ENCODE measurements at places on chromosomes 5 and 9.

GRCh38 chr9:88586452-88586851 is 51.5 kb downstream of the NXNL2 start:
- no peak for DNase-seq

DNA sequence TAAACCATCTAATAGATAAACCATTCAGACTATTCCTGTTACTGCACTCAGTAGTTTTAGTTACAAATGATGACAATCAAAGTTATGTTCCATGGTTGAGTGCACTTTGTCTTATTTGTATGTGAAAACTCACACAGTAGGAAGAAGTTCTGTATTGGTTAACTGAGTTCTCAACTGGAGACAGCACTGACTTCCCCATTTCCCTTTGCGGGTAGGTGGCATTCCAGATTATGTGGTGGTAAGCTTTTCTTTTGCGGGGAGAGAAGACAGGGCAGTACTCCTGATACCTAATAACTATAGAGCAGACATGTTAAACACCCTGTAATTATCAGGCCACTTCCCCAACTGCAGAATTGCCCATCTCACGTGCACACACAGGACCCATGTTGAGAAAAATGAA is 24.4 kb downstream of the TARS1 start:
- DNase-seq: no peak

DNA sequence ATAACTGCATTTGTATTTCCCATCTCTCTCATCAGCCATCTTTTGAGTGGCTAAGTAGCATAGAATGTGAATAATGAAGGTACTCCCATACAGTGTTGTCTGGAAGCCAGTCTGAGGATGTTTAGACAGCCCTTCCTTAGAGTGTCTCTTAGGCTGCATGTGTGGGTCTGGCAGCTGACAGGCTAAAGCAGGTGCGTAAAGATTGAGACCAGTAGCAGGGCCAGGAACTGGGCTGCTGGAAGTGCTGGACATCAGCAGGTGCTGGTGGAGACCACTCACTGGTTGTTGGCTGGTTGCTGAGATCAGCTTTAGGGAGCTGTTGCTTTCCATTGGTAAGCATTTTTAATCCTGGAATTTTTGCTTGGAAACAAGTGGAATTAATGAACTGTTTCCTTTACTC is 197.5 kb downstream of the PCSK5 start:
- DNase-seq: no peak

DNA sequence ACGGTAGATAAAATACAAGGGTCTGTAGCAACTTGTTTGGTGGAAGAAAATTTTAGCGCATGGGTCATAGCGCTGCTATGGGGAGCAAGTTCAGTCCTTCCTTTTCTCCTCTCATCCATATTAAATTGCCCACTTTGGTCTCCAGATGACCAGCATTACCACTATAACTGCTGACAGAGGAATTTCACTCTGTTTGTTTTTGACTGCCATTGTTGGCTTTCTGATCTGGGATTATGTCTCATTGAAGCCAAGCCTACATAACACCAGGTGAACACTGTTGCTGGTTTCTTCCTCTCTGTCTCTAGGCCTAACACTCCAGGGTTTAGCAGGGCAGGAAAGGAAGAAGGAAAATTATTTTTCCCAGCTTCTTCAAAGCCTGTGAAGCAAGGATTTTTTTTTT is 6.6 kb upstream of the SUB1 start:
- DNase-seq: no peak

- DNase-seq: no peak
Observed at GRCh38 chr5:1074816-1075554, 36.9 kb downstream of the SLC12A7 start.

- DNase-seq: no peak
Observed at GRCh38 chr5:142826741-142827492, 56.7 kb downstream of the ARHGAP26 start.

GRCh38 chr5:119174578-119175163 is 103.8 kb downstream of the DMXL1 start:
- no peak for DNase-seq

- DNase-seq: no peak
Observed at GRCh38 chr5:176819476-176819875, 9.1 kb downstream of the UNC5A start.

GRCh38 chr5:110386782-110387181 is 339.7 kb downstream of the TMEM232 start:
- DNase-seq: no peak

GRCh38 chr9:76644171-76644570 is 120.1 kb upstream of the PCA3 start:
- no peak for DNase-seq

GRCh38 chr5:43313854-43314457 is 744 bp upstream of the HMGCS1 start:
- no peak for DNase-seq

DNA sequence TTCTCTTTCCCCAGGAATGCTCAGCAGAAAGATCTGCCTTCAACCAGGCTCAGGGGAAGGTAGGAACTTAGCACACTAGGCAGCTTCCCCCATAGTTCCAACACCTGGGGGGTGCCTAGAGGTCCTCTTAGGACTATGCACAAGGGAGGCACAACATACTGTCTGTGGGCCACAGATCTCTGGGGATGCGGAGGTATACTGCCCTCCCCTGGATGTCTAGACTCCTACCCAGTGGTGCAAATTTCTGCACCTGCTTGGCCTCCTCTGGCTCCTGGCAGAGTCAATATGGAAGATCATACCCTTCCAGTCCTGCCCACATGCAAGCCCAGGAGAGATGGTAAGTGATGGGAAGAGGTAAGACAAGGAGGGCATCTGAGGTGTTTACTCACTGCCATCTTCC is 247.5 kb upstream of the DAPK1 start:
- DNase-seq: no peak

DNA sequence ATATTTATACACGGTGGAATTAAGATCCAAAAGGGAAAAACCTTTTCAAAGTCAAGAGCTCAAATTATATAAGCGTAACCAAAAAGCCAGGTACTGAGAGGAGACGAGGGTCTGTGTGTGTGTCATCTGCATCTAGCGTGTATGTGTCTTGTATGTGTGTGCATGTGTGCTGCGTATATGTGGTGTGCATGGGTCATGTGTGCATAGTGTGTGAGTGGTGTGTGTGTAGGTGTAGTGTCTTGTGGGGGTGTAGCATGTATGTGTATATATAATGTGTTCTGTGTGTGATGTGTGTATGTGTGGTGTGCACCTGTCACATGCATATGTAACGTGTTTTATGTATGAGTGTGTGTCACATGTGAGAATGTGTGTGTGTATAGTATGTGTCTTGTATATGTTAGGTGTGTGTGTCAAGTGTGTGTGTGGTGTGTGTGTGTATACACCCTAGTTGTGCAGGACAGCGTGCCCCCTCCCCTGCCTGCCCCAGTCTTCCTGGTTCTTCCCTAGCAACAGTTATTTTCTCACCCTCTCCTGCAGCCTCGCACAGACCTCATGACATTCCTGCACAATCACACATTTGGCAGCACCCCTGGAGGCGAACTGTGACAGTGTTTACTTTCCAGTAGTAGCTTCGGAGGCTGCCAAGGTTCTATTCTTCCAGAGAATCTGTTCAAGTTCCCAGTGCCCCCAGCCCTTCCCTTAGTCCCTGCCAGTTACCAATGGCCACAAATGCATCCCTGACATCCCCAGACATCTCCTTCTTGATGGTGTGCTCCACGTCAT is 27.1 kb upstream of the TNIP1 start:
- no peak for DNase-seq

DNA sequence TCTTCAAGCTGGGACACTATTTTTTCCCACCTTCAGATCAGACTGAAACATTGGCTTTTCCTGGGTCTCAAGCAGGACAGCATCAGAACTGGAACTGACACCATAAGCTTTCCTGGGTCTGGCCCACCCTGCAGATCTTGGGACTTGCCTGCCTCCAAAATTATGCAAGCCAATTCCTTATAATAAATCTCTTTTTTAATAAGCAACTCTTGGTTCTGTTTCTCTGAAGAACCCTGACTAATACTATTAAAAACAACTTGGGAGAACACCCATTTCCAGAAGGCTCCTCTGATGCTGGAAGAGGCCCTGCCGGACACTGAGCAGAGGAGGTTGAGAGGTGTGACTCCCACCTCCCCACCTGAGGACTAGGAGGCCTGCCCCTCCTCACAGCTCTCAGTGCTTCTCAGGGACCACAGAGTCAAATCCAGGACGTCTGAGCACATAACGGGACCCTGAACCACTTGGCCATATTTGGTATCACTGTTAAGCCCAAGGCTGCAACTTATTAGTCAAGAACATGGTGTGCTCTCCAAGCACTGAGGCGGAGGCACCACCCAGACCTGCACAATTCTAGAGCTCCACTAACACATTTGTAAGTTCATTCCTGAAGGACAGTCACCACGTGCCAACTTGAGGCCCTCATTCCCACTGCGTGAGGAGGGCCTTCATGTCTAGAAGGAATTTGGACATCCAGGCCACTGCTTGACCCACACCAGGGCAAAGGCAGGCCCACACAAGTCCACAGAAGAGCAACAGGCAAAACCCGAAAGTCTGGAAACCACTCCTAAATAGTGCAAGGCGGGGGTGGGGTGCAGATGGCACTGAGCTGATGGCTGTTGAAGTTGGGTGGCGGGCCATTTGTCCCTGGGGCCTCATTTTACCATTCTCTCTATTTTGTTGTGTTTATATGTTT is 9.5 kb downstream of the SHC3 start:
- no peak for DNase-seq

DNA sequence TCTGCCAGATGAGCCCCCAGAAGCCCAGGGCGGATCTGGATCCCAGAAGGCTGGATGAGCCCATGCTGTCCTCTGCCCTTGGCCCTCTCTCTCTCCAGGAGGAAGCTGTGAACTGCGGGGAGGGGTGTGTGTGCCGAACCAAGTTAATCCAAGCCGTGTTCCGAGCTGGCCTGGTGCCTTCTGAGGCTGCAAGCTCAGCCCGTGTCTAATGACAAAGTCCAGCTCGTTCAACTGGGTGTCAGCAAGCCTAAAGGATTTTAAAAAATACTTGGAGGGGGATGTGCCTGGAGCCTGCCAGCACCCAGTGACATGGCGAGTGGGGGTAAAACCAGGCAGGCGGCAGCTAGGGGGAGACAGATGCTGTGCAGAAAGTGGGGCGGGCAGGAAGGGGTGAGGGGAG is 8.0 kb downstream of the STC2 start:
- no peak for DNase-seq

GRCh38 chr5:94911276-94911675 is 292.8 kb downstream of the SLF1 start:
- no peak for DNase-seq

DNA sequence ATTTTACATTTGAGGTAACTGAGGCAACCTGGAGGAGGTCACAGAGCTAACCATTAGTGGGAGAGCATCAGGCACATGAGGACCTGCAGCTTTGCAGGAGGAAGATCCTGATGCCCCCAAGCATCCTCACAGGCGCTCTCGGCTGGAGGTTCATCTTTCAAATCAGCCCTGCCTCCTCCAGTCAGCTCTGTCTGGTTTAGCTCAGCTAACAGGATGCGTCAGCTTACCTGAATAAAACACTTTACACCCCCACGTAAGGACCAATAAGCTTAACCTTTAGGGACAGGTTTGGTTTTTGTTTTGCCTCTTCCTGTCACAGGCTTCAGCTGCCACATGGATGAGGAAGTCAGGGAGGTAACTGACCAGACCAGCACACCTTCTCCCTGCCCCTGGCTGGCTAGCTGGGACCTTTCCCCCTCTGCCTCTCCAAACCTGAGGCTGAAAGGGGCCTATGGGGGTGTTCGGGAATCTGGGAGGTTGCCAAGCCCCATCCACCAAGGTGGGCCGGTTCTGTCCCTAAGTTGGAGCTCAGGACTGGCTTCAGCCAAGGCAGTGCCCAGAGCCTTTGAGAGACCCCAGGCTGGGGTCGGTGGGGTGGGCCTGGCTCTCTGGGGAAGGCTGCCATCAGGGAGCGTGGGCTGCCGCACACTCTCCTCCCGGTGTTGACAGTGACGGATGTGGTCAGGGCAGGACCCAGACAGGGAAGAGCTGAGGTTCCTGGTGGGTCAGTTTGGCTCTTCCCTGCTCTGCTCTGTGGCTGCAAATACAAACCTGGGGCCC is 20.0 kb upstream of the FCN1 start:
- DNase-seq: no peak

DNA sequence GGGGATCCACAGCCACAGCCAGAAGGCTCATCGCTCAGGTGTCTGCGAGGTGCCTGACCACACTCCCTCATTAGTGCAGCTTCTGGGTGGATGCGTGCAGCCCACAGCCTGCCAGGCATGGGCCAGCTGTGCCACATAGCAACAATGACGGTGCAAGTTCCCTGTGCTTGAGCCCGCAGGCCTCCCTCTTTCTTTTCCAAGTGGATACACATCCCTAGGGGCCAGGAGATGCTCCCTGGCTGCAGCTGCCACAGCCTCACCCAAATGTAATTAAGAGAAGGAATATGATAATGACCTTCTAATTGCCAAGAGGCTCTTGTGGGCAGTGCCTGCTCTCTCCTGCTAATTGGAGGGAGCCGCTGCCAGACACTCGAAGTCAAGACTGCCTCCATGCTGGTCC is 116.0 kb upstream of the PPP1R26 start:
- no peak for DNase-seq

DNA sequence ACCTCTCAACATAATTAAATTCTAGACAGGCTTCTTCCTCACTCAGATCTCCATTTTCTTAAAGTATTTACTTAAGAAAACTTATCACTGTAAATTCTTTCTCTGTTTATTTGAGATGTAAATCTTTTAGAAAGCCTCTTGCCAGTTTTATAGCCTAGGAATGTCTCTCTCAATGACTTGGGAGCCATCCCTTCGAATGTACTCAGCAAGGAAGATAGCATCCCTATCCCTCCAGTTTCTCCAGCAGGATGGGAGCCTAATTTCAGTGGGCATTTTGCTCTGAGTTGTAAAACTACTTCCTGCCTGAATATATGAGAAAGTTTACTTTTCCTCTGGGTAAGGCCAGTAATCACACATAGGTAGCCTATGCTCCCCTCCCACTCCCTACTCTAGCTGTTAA is 558.5 kb upstream of the ARRDC3 start:
- no peak for DNase-seq

GRCh38 chr5:2913281-2913680 is 161.8 kb upstream of the IRX2 start:
- no peak for DNase-seq

- DNase-seq: no peak
Observed at GRCh38 chr5:12019306-12019705, 115.1 kb upstream of the CTNND2 start.

DNA sequence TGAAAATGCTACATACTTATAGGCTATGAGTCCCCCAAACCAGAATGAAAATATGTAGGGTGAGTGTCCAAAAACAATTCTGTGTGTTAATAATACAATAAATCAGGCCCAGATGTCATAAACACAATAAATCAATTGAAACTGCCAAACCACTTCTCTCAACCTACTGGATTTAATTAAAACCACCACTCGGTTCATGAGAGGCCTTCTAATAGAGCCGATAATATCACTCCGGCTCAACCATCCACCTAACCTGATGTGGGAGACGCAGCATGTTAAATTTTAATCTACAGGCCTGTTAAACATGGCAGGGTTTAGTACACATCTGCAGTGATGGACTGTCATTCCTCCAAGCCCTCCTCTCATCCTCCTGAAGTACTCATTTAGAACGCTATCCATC is 734.5 kb upstream of the ZNF608 start:
- DNase-seq: no peak

- DNase-seq: no peak
Observed at GRCh38 chr5:133890314-133890713, 78.1 kb downstream of the C5orf15 start.

GRCh38 chr5:54022223-54022622 is 288.1 kb downstream of the ARL15 start:
- no peak for DNase-seq
